HFFc6 (cell line): ENCODE measurements at places on chromosomes 13 and 19.

DNA sequence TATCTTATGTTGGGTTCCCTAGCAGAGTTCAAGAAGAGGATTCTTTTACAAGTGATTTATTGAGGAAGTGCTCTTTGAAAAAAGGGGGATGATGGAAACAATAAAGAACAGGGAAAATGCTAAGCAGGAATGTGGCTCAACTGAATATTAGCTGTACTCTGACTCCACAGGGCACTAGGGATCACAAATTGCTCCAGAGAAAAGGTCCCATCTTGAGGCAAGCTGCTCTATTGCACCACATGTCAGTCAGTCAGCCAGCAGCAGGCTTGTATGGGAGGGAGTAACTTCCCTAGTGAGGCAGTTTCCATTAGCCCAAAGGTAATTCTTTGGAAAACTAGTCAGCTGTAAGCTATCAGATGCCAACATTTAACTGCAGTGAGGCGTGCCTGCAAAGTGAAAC, 73.3 kb upstream of the FNDC3A start:
- DNase-seq = no peak

- DNase-seq = no peak
Measured at GRCh38 chr13:60662595-60662994, 265.6 kb downstream of the TDRD3 start.

GRCh38 chr19:16594131-16594586, 21.9 kb upstream of the SLC35E1 start:
- DNase-seq = no peak

- DNase-seq = no peak
Measured at GRCh38 chr13:43036351-43037250, 13.2 kb downstream of the DNAJC15 start.

GRCh38 chr19:31970027-31970461, 375.4 kb upstream of the ZNF507 start:
- no peak for DNase-seq

DNA sequence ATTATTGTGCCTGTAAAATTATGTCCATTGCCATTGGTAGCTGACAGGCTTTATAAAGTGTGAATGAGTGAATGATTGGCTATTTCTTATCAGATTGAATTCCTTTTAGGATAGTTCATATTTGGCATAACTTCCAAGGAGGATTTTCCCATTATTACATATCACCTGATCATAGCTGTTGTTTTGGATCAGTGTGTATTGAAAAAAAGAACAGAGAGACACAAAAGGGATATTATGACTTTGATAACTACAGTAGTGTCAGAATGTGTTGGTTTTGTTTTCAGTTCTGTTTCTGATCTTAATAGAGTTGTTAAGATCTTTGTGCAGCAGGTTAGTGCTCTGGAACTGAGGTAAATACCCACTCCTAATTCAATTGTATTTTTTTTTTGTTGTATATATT, 103.8 kb downstream of the LRCH1 start:
- DNase-seq = no peak

DNA sequence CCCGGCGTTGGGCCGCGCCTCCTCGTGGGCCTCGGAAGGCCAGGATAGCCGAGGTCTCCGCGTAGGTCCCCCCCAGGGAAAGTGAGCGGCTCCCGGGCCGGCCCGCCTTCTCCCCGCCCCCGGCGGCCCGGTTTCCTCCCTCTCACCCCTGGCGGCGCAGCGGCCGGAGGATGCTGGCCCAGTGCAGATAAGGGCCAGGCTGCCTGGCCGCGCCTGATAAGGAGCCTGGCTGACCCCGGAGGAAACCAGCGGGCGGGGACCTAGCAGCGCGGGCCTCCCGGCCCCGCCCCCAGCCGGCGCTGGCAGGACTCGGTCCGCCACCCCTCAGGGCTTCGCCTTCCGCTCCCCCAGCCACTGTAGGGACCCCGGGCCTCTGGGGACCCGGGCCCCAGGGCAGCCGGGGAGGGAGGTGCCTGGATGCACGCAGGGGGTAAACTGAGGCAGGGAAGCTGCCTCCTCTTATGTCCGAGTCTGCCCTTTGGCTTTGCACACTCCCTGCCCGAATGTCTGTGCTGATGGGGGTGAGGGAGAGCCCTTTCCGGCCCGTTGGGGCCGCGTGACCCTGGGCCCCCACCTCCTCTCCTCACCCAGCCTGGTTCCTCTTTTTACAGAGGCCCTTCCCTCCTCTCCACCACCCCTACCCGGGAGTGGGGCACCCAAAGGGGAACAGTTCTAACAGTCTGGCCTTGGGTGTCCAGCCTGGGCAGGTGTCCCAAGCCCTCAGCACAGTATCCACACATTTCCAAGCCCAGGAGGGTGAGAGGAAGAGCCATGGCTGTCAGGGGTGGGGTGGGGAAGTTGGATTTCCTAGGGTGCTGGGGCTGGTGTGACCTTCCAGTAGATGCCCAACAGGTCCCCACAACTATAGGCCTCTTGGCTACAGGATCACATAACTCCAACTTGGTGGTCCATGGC, at the start of gene LYL1:
TSS of gene LYL1 (minus strand) at position 193 of the 915 bp plus-strand sequence. CDS start 1,687 bp downstream, outside the sequence.
- peak; percentile 48 for DNase-seq

DNA sequence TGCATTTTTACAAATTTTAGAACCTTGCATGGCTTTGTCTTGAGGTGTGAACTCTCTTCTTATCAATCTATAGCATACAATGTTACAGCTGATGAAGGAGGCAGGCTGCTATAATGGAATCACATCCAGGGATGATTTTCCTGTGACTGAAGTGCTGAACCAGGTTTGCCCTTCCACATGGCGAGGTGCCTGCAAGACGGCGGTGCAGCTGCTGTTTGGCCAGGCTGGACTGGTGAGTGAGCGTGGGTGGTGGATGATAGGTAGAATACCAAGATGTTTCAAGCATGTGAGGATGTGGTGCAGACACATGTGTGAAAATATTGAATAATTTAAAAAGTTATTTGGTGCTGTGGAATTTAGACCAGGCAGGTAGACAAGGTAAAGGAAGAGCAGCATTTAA, 34.9 kb upstream of the GPI start:
- DNase-seq = no peak

DNA sequence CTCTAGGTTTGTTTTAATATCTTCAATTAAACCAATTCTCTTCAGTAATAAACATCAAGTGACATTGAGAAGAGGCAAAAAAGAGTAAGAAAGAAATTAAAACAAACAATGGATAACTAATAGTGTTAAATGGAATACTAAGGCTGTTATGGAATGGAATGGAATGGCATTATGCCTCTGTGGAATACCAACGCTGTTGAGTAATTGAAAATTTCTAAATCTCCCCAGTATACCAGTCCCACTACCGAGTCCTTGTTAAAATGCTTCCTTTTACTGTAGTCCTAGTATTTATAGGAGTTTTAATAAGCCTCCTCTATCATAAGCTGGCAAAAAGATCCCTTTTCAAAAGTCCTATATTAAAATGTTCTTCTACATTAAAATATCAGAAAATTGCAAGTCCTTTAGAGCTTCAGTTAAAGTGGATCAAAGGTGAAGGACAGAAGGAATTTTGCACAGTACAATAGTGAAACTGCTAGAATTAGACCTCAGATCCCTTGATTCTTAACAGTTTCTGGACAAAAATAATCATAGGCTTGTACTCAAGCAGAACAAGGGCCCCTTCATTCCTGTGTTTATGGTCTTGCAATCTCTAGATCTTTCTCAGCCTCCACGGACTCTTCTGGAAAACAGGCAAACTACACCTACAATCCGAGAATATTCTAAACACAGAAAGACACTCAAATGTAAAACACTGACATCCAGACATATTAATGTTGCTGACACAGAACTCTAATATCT, 128.2 kb downstream of the PCDH9 start:
- no peak for DNase-seq

GRCh38 chr19:2151339-2152229, at the start of gene AP3D1:
AP3D1 (minus strand) TSS chr19:2151566; CDS start chr19:2151334, 232 bp downstream.
- peak; percentile 100 for DNase-seq

DNA sequence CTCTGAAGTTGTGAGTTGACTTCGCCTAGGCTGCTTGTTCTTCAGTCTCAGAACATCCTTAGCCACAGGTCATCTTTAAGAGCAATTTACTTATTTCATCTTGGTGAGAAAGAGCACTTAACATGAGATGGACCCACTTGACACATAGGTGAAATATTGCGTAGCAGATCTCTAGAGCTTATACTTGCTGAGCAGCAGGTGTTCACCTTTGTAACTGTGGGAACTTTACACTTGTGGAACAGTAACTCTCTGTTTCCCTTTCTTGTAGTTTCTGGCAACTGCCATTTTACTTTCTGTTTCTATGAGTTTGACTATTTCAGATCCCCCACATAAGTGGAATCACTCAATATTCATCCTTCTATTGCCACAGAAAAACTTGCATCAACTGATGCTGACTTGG, 95.7 kb downstream of the SLC10A2 start:
- DNase-seq = no peak

DNA sequence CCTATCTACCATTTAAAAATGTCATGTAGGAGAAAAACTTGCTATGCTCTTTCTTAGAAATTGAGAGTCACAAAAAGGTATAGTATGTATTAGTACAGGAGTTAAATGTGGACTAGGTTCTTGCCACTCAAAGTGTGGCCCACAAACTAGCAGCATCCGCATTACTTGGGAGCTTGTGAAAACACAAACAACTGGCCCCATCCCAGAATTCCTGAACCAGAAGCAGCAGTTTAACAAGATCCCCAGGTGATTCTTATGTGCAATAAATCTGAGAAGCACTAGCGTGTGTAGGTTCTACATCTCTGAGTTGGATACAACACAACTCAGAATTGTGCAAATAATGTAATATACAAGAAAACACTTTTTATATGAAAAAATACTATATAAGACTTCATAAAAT, 325.9 kb downstream of the DCT start:
- no peak for DNase-seq
